ENCODE measurements at places on chromosomes 7 and 10. TPM values are rescaled to one million over a fixed set of nuclear protein-coding genes. Genes with fewer than 3 reads are reported as not detected.

DNA sequence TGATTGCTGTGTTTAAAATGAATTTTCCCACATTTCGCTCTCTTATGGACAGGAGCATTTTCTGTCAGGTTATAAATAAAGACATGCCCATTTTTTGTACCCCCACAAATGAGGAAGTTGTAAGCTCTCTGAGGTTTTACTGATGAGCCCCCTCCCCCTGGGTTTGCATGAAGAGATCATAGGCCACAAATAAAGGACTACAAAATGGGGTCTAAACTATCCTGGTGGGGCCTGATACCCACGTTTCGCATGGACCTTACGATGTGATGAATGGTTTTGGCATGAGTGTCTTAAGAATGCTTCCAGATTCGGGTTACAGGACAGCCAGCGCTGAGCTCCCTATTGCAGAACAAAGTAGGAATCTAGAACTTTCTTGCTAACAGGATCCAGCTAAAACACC is 5.8 kb downstream of the IKZF1 start:
- no peak for DNase-seq

DNA sequence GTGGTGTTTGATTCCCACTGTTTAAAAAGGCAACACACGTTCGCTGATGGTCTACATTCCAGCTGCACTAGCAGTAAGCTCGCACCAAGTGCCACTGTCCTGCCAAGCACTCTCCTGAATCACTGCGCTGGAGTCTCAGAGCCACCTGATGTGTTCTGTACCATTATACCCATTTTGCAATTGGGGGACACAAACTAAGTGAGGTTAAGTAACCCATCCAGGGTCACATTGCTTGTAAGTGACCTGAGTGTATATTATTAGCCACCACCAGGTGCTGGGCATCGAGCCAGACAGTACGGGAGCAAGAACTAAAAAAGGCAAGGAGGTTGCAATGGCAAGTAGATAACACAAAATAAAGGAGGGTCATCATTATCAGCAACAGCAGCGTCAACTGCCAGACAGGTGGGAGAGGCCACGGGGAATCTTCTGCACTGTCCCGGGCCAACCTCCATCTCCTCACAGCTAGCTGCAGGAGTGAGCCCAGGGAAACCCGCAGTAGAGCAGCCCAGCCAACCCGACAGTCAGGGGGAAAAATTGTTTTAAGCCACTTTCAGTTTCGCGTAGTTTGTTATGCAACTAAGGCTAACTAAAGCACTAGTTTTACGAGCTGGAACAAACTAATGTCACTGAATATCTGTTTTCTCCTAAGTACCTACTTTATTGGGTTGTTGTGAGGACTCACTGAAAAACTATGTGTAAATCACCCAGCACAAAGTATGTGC is 712 bp upstream of the CPVL start:
- DNase-seq, result no peak

DNA sequence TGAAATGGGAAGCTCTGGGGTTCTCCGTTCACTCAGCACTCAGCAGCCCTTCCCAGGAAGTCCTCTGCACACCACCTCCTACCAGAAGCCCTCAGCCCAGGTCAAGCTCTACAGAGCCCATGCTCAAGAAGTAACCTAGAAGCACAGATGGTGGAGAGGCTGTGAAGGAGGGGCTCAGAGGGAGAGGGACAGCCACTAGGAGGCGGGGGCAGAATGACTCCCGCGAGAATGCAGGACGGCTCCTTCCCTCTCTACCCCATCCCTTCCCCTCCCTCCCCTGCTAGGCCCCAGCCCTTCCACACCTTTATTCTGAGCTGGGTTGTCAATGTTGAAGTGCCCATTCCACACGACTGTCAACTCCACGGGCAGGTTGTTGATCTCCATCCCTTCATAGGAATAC is 373.2 kb downstream of the PLXNA4 start:
- no peak for DNase-seq

DNA sequence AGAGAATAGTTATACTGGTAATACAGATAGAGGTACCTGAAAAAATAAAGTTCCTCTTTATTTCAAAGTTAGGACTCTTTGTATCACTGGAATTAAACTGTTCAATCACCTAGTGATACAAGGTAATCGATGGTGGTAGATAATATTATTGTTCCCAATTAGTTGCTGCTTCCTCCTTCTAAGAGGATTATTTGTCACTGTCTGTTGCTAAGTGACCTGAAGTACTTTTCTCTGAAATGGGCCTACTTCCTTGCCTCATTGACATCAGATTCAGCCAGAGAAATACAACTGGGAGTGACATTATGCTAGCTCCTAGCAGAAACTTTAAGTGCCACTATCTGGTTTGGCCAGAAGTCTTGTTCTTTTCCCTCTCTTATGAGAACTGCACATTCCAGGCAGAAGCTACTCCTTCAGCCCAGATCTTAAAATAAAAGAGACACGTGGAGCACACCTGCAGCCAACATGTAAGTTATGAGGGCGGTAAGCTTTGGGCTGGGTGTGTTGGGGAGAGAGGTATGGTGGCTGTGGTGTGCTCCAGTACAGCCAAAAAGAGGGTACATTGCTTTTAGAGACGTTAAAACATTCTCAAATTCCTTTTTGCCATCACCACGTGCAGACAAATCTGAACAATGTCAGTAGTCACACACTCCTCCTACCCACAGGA is 54.8 kb downstream of the MINDY3 start:
- no peak for DNase-seq

CFAP58 gene
- polyA plus RNA-seq, result 2.2 TPM

CTAGE6 gene
- polyA plus RNA-seq, result 0.23 TPM

SPDYE9 gene
- polyA plus RNA-seq, result 3.4 TPM

TSPAN33 gene
- polyA plus RNA-seq, result 5.6 TPM

EVX1 gene
- polyA plus RNA-seq, result not detected

All from left lung (tissue), 14 donors.